ENCODE measurements at places on chromosomes 16 and 17.

GRCh38 chr17:56392321-56392720 lies 201.2 kb upstream of the NOG start:
- DNase-seq = no peak

- DNase-seq = peak; percentile 35
Observed at GRCh38 chr16:31458073-31458843, 1.0 kb upstream of the ARMC5 start.

- no peak for DNase-seq
Observed at GRCh38 chr16:1596516-1596915, 15.4 kb downstream of the IFT140 start.

DNA sequence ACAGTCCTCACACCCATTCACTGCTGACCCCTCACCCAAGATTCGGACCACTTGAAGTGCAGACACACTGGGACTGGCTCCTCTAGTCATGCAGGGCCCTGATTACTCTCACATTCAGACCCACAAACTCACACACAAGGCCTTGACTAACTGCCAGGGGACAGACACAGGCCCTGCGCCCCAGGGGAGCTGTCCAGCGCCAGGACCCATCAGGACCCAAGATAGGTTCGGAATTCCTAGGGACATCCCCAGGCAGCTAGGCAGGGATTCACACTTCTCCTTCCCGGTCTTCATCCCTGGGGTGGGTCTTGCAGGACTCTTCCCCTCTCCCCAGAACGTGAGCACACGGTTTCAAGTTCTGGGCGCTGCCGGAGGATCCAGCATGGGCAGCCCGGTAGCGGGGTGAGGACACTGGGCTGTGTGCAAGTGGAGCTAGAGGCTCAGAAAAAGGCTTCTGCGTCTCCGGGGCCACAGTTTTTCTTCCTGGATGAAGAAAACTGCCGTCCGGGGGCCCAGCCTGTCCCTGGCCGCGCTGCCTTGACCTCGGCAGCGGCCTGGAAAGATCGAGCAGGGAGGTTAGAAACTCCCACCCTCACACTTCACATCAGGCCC lies 1.6 kb downstream of the SEZ6 start:
- peak; percentile 17 for DNase-seq

- DNase-seq = no peak
Observed at GRCh38 chr16:90035902-90036301, 16.6 kb upstream of the DBNDD1 start.

DNA sequence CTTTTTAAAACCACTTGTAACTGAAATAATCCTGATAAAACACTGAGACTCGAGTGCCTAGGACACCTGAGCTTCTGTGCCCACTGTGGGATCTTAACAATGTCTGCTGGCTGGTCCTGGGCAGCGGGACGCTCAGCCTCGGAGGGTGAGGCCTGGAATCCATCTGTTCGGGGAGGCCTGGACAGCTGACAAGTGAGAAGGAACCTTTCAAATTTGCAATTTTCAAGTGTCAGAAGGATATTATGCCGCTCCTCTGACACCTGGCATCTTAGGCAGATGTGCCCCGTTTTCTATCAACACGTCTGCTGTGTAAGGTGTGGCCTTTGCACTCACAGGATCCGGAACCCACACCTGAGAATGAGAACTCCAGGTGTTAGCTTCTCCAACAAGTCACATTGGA lies 33.1 kb upstream of the C16orf78 start:
- DNase-seq = no peak

DNA sequence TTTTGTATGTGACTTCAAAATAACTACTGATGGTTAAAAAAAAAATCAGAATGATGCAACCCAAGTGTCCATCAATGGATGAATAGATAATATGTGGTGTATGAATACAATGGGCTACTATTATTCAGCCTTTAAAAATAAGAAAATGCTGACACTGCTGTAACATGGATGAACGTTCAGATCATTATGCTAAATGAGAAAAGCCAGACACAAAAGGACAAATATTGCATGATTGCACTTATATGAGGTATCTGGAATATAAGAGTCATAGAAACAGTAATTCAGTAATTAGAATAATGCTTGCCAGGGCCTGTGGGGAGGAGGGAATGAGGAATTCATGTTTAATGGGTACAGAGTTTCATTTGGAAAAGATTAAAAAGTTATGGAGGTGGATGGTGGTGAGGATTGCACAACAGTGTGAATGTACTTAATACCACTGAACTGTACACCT lies 25.4 kb downstream of the TENT4B start:
- no peak for DNase-seq

DNA sequence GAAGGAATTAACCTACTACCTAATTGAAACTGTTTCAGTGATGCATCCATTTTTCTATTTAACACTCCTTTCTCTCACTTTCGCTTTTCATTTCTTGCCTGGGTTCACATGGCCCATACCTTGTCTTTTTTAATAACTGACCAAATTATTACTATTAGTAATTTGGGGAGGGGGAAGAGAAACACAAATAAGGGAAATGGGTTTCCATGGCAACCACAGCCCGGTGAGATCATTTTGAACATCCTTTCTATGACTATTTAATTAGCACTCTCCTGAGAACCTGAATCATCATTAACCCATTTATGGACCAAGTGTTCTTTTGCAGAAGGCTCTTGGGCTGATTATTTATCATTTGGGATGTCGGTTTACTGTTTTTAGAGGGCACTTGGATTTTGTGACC lies 628.2 kb upstream of the SALL1 start:
- no peak for DNase-seq

DNA sequence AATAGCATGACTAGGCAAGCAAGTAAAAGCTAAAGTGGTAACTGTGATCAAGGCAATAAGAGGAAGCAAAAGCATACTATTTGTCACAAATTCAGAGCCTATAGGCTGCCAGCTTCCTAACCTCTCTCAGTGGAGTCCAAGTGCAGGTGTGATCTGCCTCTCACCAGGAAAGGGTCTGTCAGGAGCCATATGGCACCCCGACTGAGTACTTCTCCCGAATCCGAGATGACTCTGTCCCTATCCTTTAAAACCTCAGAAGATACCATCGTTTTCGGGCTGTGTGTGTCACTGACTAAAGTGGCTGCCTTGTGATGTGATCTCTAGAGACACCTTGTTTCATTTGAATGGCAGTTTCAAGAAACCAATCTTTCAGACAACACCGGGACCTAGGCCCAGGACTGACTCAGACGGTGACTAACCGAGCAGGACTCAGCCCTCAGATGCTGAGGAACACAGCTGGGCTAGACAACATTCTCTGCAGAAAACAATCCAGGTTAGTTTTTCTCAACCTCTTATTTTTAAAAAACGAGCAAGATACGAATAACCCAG lies 63.6 kb downstream of the SMG6 start:
- peak; percentile 91 for DNase-seq

GRCh38 chr16:10181196-10182162 lies 749 bp downstream of the GRIN2A start:
- peak; percentile 70 for DNase-seq
